Activated T-cell treated with anti-CD3 and anti-CD28 coated beads, Interleukin-2, amount 50 U/mL, for 4 hours (primary cell): ENCODE measurements at places on chromosomes 11 and 22. TPM values are rescaled to one million over a fixed set of nuclear protein-coding genes. Genes with fewer than 3 reads are reported as not detected.

Gene FOXR1
- not detected for total RNA-seq

Gene GGTLC2
- total RNA-seq: not detected

Gene CALCA
- total RNA-seq: not detected

Gene FAM227A
- total RNA-seq: 0.53 TPM

Gene KRTAP5-2
- not detected for total RNA-seq

Gene SLC1A2
- 0.05 TPM for total RNA-seq

Gene RHOD
- 1.1 TPM for total RNA-seq

Gene TSSK2
- not detected for total RNA-seq

Gene CYB561A3
- 28.8 TPM for total RNA-seq

Gene CLDN5
- total RNA-seq: 0.38 TPM
